Activated T-cell treated with anti-CD3 and anti-CD28 coated beads, Interleukin-2, amount 50 U/mL, for 72 hours (primary cell): ENCODE measurements at places on chromosomes 13 and 19. TPM values are rescaled to one million over a fixed set of nuclear protein-coding genes. Genes with fewer than 3 reads are reported as not detected.

- H3K27me3 ChIP-seq, result peaks cover 29% of the 10 kb centered on the region
- no peak overlapping the region for H3K27ac ChIP-seq
- peak overlapping the region; percentile 63 for H3K4me3 ChIP-seq
Measured at GRCh38 chr13:44303681-44304432, 69.8 kb upstream of the SERP2 start.

DNA sequence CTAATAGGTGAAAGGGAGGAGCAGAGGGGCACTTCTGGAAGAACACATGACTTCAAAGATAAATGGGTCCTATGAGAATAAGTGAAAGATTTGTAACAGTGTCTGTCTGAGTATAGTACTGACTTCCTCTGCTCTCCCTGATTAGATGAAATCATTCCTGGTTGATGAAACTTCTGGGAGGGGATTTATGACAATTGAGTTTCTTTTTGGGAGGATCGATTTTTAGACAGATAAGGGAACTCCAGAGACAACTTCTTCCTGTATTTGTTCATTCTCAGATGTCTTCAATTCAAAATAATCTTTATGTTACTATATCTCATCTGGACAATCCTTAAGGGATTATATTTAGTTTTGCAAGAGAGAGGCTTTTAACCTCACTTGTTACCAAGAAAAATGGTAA lies 20.0 kb downstream of the SETDB2 start:
- peaks cover 13% of the 10 kb centered on the region for H3K36me3 ChIP-seq
- no peaks in the 10 kb centered on the region for H3K4me1 ChIP-seq
- no peak overlapping the region for H3K27ac ChIP-seq
- no peak overlapping the region for H3K4me3 ChIP-seq
- no peaks in the 10 kb centered on the region for H3K27me3 ChIP-seq

DNA sequence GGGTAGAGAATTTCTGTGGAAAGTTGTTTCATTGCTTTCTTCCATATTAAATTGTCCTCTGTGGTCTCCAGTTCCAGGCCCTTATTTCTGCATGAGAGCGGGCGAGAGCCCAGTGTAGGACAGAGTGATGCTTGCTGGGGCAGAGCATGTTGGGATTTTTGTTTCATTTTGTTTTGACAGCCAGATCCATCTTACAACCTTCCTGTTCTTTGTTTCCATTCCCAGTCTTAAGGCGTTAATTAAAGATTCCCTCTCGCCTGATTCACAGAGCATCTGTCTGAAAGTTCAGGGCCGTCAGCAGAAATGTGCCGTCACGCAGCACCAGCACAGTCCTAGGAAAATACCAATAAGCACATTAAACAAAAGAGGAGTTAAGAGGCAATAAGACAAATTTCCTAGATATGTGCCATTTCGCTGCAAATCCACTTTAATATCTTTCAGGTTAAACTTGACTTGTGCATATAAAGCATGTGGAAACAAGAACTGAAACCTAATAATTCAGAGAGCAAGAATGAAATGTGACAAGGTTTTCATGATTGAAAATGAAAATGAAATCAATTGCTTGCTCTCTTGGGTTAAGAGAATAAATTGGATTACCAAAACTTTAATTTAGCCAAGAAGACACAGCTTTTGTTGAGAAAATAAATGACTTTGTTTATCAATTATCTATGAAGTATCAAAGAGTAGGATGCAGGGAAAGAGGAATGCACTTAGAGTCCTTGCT lies 210.7 kb upstream of the SLC10A2 start:
- H3K27ac ChIP-seq, result no peak overlapping the region
- H3K4me3 ChIP-seq, result no peak overlapping the region
- no peaks in the 10 kb centered on the region for H3K27me3 ChIP-seq
- H3K36me3 ChIP-seq, result no peaks in the 10 kb centered on the region
- no peak for DNase-seq
- no peaks in the 10 kb centered on the region for H3K4me1 ChIP-seq

DNA sequence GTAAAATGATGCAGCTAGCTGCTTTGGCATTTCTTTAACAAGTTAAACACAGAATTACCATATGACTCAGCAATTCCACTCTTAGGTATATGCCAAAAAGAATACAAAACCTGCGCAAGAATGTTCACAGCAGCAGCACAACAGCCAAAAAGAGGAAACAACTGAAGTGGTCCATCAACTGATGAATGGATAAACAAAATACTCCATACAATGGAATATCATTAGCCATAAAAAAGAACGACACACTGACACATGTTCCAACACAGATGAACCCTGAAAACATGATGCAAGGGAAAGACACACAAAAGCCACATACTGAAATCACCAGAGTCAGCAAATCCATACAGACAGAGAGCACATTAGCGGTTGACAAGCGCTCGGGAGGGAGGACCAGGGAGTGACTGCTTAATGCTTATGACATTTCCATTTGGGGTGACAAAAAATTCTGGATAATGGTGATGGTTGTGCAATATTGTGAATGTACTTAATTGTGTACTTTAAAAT lies 3.0 kb downstream of the PCID2 start:
- H3K27me3 ChIP-seq, result no peaks in the 10 kb centered on the region
- DNase-seq, result no peak
- peak overlapping the region; percentile 93 for H3K27ac ChIP-seq
- peak overlapping the region; percentile 91 for H3K4me3 ChIP-seq

- H3K36me3 ChIP-seq, result peaks cover 7% of the 10 kb centered on the region
- peaks cover 7% of the 10 kb centered on the region for H3K4me1 ChIP-seq
- H3K4me3 ChIP-seq, result no peak overlapping the region
- H3K27ac ChIP-seq, result no peak overlapping the region
Measured at GRCh38 chr13:95745289-95745688, 68.3 kb downstream of the DNAJC3 start.

The ZNF177 gene
- total RNA-seq, result 1.7 TPM

The FARSA gene
- total RNA-seq, result 63.4 TPM

The PTH2 gene
- total RNA-seq, result not detected
